ENCODE measurements at places on chromosomes 2 and 18.

DNA sequence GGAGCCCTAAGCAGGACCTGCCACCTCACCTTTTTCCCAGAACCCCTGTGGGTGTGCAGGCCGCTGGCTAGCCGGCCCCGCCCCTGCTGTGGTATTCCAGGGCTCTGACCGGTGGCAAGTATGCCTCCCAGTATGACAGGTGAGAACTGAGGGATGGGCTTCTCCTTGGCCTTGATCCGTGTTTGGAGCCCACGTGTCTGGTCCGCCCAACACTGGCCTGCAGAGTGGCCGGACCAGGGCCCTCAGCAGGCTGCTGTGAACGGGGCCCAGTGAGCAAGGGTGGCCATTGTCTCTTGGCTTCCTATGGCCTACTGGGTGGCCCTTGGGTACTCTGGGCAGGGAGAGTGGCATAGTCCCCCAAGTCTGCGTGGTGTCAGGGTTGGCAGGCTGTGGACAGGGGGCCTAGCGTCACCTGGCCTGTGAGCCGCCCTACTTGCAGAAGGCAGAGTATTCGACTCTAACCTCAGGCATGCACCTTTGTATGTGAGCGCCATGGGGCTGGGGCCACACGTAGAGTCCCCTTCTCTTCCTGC is 1.8 kb downstream of the RNPEPL1 start:
- no peak for DNase-seq

GRCh38 chr2:196586511-196586991 is 53.0 kb upstream of the CCDC150 start:
- peak; percentile 11 for DNase-seq

- DNase-seq, result no peak
These were observed 160.8 kb upstream of the CAVIN2 start for GRCh38 chr2:192007581-192008228.

- no peak for DNase-seq
These were observed 4.6 kb downstream of the PPP1R7 start for GRCh38 chr2:241154915-241155314.

DNA sequence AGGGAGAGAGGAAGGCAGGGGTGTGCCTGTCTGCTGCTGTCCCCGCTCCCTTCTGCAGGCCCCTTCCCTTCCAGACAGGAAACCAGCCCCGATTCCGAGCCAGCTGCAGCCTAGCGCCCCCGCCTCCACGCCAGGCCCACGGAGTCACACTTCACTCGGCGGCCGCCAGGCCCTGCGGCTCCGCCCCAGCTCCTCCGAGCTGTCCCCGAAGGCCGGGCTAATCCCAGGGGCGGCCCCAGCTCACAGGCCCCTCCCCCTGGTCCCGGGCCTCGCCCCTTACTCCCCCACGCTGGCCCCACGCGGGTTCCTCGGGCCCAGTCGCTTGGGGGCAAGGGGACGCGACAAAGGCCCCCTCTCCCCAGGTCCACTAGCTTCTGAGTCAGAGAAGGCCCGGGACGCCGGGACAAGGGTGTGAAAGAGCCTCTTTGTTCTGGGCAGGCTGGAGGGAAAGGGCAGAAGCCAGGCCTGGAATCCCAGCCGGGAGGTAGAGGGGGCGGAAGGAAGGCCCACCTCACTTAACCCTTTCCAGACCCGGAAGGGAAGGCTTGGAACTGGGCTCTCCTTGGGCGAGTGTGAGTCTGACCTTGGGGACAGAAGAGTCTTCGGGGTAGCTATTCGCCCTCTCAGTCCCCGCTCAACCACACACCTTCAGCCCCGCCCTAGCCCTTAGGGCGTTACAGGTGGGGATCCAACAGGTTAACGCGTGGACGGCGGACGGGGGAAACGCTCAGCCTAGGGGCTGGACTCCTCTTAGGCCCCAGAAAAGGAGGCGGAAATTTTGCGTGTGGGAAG is 1.2 kb downstream of the RTKN start:
- DNase-seq, result no peak

- no peak for DNase-seq
These were observed 56.2 kb downstream of the CYP27C1 start for GRCh38 chr2:127163921-127164320.

DNA sequence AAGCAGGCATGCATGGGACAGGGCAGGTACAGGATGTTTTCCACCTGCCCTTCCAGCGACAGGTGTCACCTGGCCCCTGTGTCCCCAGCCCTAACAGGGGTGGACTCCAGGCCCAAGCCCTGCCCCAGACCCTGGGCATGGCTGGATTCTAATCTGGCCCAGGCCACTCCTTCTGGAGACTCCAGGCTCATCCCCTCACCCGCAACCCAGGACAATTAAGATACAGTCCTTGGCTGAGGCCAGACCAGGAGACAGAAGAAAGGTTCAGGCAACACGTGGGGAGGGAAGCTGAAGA is 9.5 kb downstream of the BIN1 start:
- DNase-seq, result no peak

GRCh38 chr2:225615514-225615913 is 216.0 kb downstream of the NYAP2 start:
- no peak for DNase-seq

- DNase-seq, result peak; percentile 90
These were observed at the start of gene HNRNPLL for GRCh38 chr2:38602732-38603401. HNRNPLL (minus strand) TSS chr2:38602928; CDS start chr2:38602626, 302 bp downstream.

GRCh38 chr2:190465060-190465459 is 56.9 kb downstream of the MFSD6 start:
- no peak for DNase-seq

GRCh38 chr2:207914716-207915115 is 110.6 kb downstream of the PLEKHM3 start:
- DNase-seq, result no peak

DNA sequence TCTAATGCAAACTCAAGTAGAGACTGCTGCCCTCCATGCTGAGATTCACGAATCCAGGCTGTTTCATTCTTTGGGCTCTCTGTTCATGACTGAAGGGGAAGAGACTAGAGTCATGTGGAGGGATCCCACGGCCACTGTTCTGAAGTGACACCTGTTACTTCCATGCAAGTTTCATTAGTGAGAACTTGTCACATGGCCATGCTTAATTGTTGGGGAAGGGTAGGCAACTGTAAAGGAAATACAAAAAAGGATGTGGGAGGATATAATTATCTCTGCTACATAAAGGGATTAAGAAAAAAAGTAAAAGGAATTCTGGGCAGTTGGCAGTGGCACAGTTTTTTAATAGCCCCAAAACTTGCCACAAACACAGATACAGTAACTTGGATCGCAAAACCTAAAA is 28.0 kb upstream of the PSME4 start:
- no peak for DNase-seq

DNA sequence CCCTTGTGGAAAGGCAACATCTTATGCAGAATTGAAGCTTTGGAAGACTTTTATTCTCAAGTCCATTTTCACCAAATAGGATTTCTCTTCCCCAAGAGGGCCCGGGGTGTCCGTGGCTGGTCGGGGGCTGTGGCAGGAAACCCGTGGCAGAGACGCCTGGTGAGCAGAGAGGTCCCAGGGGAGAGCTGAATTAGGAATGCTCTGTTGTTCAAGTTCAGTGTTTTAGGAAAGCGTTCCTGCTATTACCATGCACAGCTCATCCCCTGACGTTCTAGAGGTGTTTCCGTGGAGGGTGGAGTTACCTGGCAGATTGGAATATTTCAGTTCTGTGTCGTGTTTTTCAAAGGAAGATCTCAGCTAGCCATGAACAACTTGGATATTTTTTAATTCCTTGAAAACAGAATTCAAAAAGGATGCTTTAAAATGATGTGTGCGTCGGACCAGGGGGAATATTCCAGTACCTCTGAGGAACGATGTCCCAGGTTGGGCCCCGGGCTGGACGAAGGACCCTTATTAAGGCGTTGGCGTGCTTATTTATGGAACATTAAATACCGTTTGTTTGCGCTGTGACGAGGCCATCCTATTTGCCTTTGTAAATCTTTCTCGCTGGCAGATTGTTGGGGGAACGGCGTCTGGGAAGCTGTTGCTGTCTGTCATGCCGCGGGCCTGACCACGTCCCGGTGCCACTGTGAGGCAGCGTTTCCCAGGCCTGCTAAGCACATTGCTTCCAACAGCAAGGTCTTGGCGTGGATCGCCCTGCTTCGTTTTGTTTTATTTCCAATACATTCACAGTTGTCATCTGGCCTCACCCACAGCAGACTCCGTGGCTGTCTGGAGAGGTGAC is 8.2 kb downstream of the NFATC1 start:
- no peak for DNase-seq

DNA sequence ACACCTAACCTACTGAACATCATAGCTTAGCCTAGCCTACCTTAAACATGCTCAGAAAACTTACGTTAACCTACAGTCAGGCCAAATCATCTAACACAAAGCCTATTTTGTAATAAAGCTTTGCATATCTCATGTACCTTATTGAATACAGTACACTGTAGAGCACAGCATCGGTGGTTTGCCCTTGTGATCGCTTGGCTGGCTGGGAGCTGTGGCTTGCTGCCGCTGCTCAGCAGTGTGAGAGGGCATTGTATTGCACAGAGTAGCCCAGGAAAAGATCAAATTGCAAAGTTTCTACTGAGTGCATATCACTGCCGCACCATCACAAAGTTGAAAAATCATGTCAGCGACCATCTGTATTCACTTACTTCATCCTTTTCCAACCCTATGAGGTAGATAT is 62.3 kb upstream of the NCK2 start:
- DNase-seq, result no peak

GRCh38 chr2:97931118-97931857 is 64.5 kb downstream of the TMEM131 start:
- DNase-seq, result no peak

- DNase-seq, result peak; percentile 29
These were observed 223.8 kb downstream of the RIT2 start for GRCh38 chr18:42891705-42892104.

DNA sequence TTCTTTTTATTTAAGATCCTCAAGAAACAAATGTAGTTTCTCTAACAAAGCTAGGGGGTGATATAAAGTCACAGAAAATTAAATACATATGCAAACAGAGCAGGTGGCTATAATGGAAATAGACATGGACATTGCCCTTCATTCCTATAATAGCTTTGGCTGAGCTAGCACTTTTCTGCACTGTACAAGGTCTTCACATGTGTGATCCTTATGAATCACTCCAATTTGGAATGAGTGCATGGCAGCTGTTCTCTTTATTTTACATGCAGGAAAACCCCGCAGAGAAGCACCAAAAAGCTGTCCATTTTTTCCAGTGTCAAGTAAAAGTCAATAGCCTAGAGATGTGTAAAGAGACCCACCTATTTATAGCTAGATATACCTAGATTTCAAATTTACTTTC is 747.4 kb upstream of the SLC8A1 start:
- peak; percentile 70 for DNase-seq

GRCh38 chr2:134447669-134448068 is 193.8 kb downstream of the MGAT5 start:
- no peak for DNase-seq

- DNase-seq, result no peak
These were observed 200.0 kb downstream of the ZNF407 start for GRCh38 chr18:74797577-74798151.

- no peak for DNase-seq
These were observed 18.7 kb upstream of the ATOH8 start for GRCh38 chr2:85734942-85735608.

DNA sequence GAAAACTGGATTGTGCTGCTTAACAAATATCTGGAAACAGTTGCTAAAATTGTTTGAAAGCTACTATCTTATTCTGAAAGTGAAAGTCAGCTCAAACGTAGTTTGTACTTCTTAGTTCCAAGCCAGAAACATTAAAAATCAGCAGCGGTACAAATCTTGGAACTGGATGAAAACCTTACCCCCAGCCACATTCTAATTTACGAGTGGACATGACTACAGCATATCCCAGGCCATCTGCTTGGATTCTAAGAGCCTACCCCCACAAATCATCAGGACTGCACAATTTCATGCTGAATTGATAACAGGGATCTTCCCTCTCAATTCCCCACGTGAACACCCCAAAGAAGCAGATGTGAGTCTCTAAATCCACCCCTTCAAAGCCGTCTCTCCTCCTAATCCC is 158.7 kb upstream of the NCKAP5 start:
- DNase-seq, result no peak

DNA sequence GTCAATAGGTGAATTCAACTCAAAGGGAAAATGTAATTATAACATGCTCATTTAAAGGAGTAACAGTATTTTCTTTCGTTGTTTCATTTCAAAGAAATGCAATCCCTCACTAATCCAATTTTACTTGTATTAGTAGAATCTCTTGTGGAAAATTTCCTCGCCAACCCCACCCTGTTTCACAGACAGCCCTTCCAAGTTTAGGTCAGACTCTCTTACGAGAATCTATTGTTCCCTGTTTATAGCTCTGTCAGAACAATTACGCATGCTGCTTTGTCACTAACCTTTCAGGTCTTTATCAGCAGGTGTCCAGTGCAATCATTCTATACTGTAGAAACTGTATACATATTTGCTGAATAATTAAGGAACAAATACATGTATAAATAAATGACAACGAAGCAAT is 657.8 kb upstream of the LINC00305 start:
- DNase-seq, result peak; percentile 23

DNA sequence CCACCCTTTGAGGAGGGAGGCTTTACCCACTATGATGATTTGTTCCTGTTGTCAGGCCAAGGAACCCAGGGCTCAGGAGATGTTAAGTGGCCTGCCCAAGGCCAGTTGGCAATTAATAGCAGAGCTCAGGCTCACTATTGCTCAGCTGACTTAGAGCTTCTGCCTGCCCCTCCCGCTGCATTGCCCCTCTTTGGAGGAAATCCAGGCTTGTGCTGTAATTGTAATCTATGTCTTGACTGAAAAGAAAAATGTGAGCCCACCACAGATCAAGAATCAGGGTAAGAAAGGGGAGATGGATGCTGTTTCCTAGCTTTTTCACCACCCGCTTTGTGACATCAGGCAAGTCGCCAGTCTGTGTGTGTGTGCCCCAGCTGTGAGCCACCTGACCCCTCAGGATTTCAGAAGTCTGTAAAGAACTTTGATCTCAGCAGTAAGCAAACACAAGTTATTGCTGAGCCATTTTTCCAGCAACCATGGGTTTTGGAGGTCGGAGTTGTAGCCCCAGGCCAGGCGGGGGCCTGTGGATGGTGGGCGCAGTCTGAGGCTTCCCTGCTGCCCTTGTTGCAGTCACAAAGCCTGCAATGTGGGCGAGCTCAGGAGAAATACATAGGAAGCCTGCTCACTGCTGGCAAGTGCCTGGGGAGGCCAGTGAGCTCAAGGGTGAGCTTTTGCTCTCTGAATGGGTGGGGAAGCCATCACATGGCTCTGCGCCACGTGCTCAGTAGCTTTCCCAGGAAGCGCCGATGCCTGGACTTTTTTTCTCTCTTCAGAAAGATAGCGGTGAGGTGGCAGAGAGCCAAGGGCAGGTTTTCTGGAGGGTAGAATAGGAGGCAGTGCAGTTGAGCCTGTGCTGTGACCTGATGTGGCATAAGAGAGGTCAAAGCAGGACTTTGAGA is 6.1 kb downstream of the CABLES1 start:
- DNase-seq, result no peak

GRCh38 chr2:165889158-165889557 is 64.4 kb downstream of the TTC21B start:
- no peak for DNase-seq

GRCh38 chr18:35770376-35771014 is 189.0 kb downstream of the GALNT1 start:
- DNase-seq, result no peak

GRCh38 chr18:77870199-77870598 is 620.6 kb downstream of the GALR1 start:
- DNase-seq, result no peak

- no peak for DNase-seq
These were observed 55.8 kb downstream of the ASXL2 start for GRCh38 chr2:25822190-25823117.
